T-cell (primary cell): ENCODE measurements at places on chromosomes 6 and 20. TPM values are rescaled to one million over a fixed set of nuclear protein-coding genes. Genes with fewer than 3 reads are reported as not detected.

DNA sequence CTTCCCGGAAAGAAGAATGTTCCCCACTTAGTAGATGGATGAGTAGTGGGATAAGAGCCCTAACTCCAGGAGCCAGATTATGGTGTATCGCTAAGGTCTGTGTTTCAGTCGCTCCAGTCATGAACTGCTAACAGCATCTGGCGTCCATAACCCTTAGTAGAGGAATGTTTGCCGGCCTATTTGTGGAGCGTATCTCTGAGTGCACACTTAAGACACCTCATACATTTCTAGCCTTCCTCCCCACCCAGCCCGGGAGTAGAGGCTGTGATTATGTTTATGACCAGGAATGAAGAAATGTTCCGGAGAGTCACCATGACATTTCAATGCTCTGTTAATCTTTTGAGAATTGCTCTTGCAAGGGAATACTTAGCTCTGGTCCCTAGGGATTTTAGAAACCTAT, 251.1 kb upstream of the SOX4 start:
- no peak for DNase-seq

Gene EFCAB8
- total RNA-seq = 1.3 TPM

Gene MUCL3
- total RNA-seq = not detected

DNA sequence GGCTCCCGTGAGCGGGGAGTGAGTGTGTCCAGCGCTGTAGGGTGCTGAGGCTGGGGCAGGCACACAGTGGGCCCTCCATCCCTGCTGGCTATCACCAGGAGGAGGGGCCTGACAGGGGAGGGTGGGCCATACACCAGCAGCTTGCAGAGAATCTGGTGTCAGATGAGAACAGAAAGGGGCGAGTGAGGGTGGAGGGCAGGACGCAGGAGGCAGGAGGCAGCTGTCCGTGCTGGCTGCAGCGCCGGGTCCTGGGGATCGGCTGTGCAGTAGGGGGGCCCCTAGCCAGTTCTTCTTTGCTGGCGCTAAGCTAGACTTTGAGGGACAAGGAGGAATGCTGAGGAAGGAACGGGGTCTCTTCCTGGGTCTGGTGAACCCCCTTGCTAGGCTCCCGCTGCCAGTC, 1.6 kb upstream of the CABLES2 start:
- DNase-seq = no peak

DNA sequence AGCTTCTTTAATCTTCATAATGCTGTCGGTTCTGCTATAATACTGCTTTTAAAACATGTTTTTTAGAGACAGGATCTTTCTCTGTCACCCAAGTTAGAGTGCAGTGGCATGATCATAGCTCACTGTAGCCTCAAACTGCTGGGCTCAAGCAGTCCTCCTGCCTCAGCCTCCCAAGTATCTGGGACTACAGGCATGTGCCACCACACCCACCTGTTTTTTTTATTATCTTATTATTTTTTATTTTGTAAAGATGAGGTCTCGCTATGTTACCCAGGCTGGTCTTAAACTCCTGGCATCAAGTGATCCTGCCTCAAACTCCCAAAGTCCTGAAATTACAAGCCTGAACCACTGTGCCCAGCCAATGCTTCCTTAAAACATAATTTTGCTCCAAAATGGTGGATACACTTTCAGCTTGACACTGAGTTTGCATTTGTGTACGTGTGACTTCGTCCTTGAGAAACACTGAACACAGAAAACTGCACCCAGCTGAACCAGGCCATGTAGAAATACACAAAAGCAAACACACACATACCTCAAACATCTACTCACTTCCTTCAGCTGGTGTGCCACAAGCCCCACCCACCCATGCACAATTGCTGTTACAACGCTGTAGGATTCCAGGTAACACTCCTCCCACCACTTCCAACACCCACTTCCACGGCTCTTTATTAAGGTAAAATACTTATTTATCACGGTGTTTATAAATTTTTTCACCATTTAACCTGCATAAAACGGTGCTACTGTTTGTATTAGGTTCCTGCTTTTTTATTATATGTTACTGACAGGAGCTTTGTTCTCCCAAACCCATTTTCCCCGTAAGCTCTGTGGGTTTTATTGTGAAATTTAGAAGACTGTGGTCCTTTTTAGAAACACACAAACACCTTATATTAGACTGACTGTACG, 109.1 kb downstream of the TSHZ2 start:
- DNase-seq = no peak

Gene GRM1
- not detected for total RNA-seq

- DNase-seq = no peak
These were observed 138.4 kb upstream of the RNF24 start for GRCh38 chr20:4153661-4154238.

DNA sequence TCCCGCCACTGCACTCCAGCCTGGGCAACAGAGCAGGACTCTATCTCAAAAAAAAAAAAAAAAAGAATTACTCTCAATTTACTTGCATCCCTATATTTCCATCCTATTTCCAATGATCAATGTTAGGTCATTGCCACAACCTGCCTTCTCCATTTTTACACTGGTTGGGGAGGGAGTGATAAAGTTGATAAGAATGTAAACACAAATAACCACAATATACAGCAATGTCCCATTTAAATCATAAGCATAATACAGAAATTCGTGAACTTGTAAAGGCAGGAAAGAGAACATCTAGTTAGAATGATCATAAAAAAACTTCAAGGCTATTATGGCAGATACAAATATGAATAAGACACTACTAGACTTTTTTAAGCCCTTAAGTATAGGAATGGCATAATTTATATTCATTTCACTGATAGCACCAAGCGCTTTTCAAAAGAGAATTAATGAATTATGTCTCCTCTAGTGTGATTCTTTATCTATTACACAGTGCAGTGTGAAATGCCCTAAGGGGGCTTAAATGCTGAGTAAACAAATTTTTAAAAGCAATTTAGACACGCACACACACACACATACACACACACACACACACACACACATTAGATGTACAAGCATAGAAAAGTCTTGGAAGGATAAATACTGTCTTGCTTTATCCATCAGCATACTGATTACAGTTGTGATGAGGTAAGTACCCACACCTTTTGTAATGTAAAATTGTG, 33.5 kb upstream of the RAB23 start:
- DNase-seq = no peak

DNA sequence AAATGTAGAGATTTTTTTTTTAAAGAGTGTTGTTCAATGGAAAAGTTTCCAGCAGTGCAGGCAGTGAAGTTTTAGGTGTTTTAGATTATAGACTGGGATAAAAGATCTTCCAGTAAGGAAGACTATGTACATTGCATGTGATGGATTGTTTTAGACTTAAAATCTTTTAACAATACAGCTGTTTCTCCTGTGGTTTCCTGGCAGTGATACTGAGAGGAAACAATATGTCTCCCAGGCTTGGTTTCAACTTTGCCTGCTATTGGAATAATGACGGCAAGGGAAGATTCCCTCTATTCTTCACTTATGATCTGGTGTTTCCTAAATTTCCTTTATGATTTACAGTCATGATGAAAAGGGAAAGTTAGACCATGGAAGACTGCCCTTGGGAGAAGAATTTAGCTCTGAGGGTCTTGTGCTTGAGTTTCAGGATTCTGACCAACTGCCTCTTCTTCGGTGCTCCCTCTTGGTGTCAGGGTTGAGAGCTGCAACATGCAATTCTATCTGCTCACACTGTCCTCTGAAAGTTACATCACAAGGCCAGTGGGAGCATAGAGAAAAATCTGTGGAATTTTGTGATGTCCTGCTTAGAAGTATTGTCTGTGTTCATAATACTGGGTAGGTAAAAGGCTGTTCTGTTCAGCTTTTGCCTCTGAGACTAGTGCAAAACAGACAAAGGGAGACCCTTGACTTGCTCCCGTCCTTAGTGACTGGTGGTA, 262.8 kb upstream of the MAN1A1 start:
- no peak for DNase-seq
